Central memory CD4-positive, alpha-beta T cell (primary cell): ENCODE measurements at places on chromosomes 7 and 10.

GRCh38 chr10:95441547-95441923 lies 119.6 kb downstream of the SORBS1 start:
- DNase-seq: no peak

GRCh38 chr10:126519185-126519584 lies 130.9 kb upstream of the ADAM12 start:
- no peak for DNase-seq

- DNase-seq: no peak
Measured at GRCh38 chr10:11533328-11533781, 78.1 kb downstream of the USP6NL start.

GRCh38 chr7:11557627-11558026 lies 274.4 kb downstream of the THSD7A start:
- no peak for DNase-seq

DNA sequence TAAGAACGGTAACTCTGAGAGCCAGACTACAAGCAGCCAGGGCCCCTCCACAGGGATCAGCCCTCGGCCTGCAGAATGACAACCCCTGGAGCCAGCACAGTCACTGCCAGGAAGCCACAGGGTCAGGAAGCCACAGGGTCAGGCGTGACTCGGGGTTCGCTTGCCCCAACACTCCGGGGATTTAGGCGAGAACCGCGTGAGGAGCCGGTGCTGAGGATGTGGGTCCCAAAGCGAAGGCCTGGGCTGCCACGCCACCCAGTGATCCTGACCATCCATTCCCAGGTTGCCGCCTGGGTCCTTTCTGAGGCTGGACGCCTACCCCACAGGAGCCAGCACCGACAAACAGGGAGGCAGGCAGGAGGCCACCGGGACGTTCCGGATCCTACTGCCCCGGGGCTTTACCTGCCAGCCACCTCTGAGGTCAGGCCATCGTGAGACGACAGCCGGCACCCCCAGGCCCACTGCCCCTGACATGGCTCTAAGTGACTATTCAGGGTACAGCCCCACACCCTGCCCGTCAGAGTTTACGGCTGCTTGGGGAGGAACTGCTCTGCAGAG lies 228.6 kb downstream of the ELFN1 start:
- DNase-seq: no peak

GRCh38 chr10:131563411-131563810 lies 251.9 kb upstream of the TCERG1L start:
- DNase-seq: no peak

- DNase-seq: no peak
Measured at GRCh38 chr7:158772916-158773315, 56.4 kb downstream of the ESYT2 start.

GRCh38 chr7:107236862-107237261 lies 68.1 kb downstream of the HBP1 start:
- DNase-seq: no peak

- no peak for DNase-seq
Measured at GRCh38 chr7:77413128-77413527, 3.0 kb downstream of the GSAP start.
